ENCODE measurements at places on chromosomes 7 and 10. TPM values are rescaled to one million over a fixed set of nuclear protein-coding genes. Genes with fewer than 3 reads are reported as not detected.

GNGT1 gene
- polyA plus RNA-seq, result not detected

AP4M1 gene
- polyA plus RNA-seq, result 22.0 TPM

PTPRN2 gene
- polyA plus RNA-seq, result 1.7 TPM

CH25H gene
- polyA plus RNA-seq, result 0.35 TPM

DBF4 gene
- 10.2 TPM for polyA plus RNA-seq

MMRN2 gene
- polyA plus RNA-seq, result 18.5 TPM

SEMA3D gene
- 11.0 TPM for polyA plus RNA-seq

APBB1IP gene
- 1.6 TPM for polyA plus RNA-seq

HNRNPH3 gene
- 167 TPM for polyA plus RNA-seq

CCAR1 gene
- polyA plus RNA-seq, result 69.5 TPM

BAIAP2L1 gene
- polyA plus RNA-seq, result 6.8 TPM

CLCN1 gene
- polyA plus RNA-seq, result 2.6 TPM

SYT15B gene
- polyA plus RNA-seq, result 0.77 TPM

ANKRD1 gene
- 143 TPM for polyA plus RNA-seq

PGAM1 gene
- polyA plus RNA-seq, result 86.9 TPM

IGFBP3 gene
- polyA plus RNA-seq, result 225 TPM

HPSE2 gene
- 0.25 TPM for polyA plus RNA-seq

PNLIP gene
- polyA plus RNA-seq, result not detected

PALD1 gene
- 15.2 TPM for polyA plus RNA-seq

ASB10 gene
- 6.2 TPM for polyA plus RNA-seq

CASP2 gene
- 20.3 TPM for polyA plus RNA-seq

KIAA1217 gene
- polyA plus RNA-seq, result 36.0 TPM

STAMBPL1 gene
- 6.5 TPM for polyA plus RNA-seq

ACHE gene
- polyA plus RNA-seq, result 67.1 TPM

ITGA8 gene
- 7.3 TPM for polyA plus RNA-seq

DRGX gene
- not detected for polyA plus RNA-seq

ZC3HAV1L gene
- 16.6 TPM for polyA plus RNA-seq

HTR5A gene
- not detected for polyA plus RNA-seq

MBL2 gene
- not detected for polyA plus RNA-seq

ATOH7 gene
- 0.15 TPM for polyA plus RNA-seq

ODAD2 gene
- polyA plus RNA-seq, result 0.62 TPM

GIMAP5 gene
- polyA plus RNA-seq, result 7.7 TPM

CALN1 gene
- polyA plus RNA-seq, result 1.6 TPM

ASB13 gene
- 12.2 TPM for polyA plus RNA-seq

MSS51 gene
- polyA plus RNA-seq, result 62.6 TPM

PAPOLB gene
- 0.05 TPM for polyA plus RNA-seq

SPDYE5 gene
- polyA plus RNA-seq, result 2.8 TPM

C7orf33 gene
- polyA plus RNA-seq, result 1.1 TPM

LIPN gene
- not detected for polyA plus RNA-seq

BLNK gene
- 1.8 TPM for polyA plus RNA-seq

CTAGE4 gene
- polyA plus RNA-seq, result not detected

All from forelimb muscle (tissue), 1 donor.